Upper lobe of right lung (tissue), 1 donor: ENCODE measurements at places on chromosomes 6 and 20.

- no peak for DNase-seq
These were observed 235.0 kb downstream of the GMPR start for GRCh38 chr6:16473184-16473907.

DNA sequence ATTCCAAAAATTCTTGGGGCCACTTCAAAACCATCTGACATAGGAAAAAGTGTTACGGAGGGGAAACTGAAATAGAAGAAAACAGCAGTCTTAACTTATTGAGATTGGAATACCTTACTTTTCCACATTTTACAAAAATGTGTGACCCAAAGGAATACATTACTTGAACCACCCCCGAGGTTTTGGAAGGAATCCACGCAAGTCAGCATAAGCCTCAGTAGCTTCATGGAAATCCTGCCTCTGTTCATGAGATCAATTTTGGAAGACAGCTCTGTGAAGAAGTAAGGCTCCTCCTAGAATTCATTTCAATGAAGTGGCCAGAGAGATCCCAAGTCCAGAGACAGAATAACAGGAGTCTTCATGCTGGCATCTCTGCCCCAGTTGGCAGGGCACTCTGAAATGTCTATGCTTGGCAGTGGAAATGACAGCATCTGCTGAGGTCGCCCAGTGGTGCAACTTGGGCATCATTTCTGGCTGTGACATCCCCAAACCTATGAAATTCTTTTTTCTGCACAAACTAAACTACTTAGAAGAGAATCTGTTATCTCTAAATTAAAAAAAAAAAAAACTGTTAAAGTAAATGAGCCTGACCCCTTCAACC, 132.5 kb downstream of the EPM2A start:
- DNase-seq: no peak

GRCh38 chr6:102038964-102039363, 645.5 kb downstream of the GRIK2 start:
- no peak for DNase-seq

- no peak for DNase-seq
These were observed 40.1 kb upstream of the EEF1A1 start for GRCh38 chr6:73560853-73561407.

- no peak for DNase-seq
These were observed 29.0 kb downstream of the CTCFL start for GRCh38 chr20:57495978-57496377.

DNA sequence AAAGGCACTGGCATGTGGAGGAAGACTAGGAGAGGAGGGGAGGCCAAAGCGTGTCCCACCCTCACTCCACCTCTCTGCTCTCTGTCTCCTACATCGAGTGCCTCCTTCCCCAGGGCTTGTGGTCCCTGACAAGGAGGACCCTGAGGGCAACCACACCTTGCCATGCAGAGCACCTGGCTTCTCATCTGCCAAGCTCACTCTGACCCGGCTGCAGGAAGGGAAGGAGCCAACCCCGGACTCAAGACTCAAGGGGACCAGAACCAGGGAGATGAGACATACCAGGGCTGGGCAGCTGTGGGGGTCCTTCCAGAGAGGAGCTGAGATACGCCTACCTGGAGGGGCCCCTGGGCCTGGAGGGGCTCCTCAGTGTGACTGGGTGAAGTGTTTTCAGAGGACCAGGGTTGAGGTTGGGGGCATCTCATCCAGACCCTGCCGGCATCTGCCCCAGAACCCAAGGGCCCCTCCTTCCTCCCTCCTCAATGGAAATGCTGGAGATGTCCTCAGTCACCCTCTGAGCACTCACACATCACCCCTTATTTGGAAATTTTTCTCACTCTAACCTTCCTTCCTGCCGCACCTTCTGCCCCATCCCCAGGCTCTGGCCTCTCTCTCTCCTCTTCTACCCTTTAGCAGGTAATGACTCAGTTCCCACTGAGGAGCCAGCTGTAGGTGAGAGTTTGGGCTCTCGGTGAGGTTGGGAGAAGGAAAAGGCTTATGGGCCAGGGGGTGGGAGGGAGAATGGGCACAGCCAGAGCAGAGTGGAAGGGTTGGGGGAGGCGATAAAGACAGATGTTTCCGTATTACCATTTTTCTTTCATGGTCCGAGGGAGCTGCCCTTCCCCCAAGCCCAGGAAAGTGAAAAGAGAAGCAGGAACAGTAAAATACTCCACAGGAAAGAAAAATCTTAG, 32.0 kb upstream of the POU5F1 start:
- DNase-seq: no peak

DNA sequence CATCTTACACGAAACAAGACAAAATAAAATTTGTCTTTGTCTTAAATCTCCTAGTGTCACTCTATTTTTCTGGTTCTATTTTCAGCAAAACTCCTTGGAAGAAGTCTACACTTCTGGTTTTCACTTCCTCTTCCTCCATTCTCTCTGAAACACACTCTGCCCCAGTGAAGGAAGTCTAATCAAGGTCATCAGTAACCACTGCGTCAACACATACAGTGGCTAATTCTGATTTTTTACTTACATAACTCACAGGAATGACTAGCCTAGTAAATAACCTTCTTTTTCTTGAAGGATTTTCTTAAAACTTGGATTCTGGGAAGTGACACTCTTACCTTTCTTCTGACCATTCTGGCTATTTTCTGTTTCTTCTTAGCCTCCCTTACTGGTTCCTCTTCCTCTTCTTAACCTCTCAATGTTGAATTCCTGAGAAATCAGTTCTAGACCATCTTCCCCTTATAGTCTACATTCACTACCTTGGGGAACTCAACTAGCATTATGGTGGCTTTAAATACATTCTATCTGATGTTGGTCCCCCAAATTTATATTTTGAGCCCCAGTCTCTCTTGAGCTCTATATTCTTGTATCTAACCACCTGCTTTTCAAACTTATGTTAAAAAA, 37.5 kb downstream of the AIG1 start:
- no peak for DNase-seq

DNA sequence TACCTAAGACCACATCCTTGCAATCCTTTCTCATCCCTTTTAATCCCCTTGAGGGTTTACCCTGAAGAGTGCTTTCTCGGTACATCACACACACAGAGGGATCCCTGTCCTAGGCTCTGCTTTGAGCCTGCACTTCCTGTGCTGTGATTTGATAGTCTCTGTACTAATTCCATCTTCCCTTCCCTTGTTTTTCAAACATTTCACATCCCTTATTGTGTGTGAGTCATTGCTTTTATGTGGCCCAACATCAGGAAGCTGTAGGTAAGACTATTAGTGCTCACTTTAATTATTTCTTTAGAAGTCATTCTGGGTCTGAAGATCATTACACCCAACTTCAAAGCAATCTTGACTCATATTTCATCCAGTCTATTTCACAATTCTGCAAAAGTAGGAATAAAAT, 57.2 kb upstream of the ANKEF1 start:
- DNase-seq: no peak
